NCI-H2171 treated with DMSO at 0.1 percent for 48 hours (cell line): ENCODE measurements at places on chromosomes 7 and 10.
A peak's percentile ranks its signal among the peaks of the same experiment; 100 is the strongest.

GRCh38 chr7:47406801-47407129 lies 175.1 kb downstream of the TNS3 start:
- no peak for DNase-seq

- DNase-seq = no peak
These were observed 34.7 kb upstream of the NPY start for GRCh38 chr7:24249266-24249665.

GRCh38 chr10:61169294-61169693 lies 225.3 kb upstream of the RHOBTB1 start:
- DNase-seq = no peak

GRCh38 chr10:77571490-77571889 lies 66.1 kb downstream of the KCNMA1 start:
- DNase-seq = peak; percentile 86

- DNase-seq = no peak
These were observed 171.7 kb downstream of the CSTF2T start for GRCh38 chr10:51527522-51528219.

GRCh38 chr7:151286148-151286547 lies 37.7 kb upstream of the SMARCD3 start:
- DNase-seq = no peak

GRCh38 chr7:26036092-26036491 lies 115.9 kb upstream of the NFE2L3 start:
- DNase-seq = no peak

- no peak for DNase-seq
These were observed 1047.1 kb downstream of the NRG3 start for GRCh38 chr10:82922046-82922445.

DNA sequence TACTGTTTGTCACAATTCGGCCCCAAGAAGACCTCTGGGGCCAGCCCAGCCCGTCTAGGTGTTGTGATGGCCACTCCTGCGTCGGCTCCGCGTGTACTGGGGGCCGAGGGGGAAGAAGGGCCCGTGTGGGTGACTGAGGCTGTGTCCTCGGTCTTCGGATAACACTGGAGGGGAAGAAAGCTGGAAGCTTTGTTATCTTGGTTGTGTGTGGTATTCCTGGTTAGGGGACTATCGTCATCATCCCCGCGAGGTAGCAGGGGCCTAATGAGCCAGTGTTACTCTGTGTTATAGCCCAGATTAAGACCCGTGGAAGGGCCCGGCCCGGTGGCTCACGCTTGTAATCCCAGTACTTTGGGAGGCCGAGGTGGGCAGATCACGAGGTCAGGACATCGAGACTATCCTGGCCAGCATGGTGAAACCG lies 854 bp downstream of the MTG1 start:
- DNase-seq = no peak

DNA sequence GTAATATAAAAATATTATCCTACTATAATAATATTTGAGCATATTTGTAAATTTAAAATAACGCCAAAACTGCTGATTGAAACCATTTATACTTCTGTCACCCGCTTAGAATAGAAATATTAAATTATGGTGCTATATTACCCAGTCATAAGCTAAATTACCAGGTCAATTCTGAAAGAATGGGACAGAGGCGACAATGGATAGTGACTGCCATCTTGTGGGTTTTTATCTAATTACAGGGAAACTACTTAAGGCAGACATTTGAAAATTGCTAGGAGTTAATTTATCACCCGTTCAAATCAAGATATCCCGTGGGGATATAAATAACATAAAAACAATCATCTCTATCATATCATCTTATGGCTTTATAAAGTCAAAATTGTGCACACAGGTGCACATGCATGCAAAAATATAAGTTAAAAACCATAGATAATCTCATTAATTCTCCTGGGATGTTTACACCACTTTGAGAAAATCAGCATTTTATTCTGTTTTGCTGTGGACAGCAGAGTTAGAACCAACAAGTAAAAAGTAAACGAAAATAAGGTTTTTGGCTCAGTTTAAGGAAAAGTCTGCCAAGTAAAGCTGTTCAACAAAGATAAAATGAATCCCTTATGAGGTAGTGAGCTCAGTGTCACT lies 41.3 kb upstream of the HPSE2 start:
- peak; percentile 41 for DNase-seq

GRCh38 chr10:77359950-77360520 lies 277.6 kb downstream of the KCNMA1 start:
- DNase-seq = no peak

GRCh38 chr10:118939211-118940007 lies 90.1 kb upstream of the NANOS1 start:
- DNase-seq = no peak

DNA sequence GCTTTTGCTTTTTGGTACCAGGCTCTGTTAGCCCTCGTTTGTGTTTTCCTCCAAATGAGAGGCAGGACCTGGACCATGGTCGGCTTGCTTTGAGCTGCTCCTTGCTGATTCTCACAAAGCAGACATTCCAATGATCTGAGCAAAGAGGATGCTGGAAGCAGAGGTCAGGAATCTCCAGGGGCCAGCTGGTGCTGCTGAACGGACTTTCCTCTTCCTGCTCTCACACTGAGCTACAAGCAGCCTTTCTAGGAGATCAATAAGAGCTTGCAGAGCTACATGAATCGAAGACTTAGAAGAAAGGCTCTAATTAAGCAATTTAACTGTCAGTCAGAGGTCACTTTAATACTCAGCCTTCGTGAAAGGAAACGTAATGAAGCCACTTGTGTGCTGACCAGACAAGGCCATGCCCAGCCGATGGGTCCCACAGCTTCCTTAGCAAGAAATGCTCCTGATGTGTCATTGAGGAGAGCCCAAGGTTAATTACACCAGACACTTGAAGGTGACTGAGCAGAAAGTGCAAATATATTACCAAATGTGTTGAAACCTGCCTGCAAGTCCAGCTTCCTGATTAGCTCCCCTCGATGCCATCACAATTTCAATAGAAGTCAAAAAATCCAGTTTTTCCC lies 151.3 kb upstream of the RSU1 start:
- no peak for DNase-seq

DNA sequence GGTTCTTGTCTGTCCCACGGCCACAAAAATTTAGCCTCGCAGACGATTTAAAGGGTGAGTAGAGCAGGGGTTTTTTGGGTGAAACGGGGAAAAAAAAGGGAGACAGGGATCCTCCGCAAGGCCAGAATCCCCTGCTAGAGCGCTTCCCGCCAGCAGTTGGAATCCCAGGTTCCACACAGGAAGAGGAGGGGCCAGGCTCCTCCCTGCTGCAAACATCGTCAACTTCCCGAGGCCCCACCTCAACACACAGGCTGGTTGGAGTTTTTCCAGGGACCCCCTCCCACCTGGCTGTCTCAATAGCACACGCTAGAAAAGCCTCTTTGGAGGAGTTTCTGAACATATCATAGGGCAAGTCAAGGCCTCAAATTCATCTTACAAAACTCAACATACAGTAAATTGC lies 112.7 kb downstream of the MTERF1 start:
- no peak for DNase-seq

GRCh38 chr10:33859319-33860022 lies 525.0 kb upstream of the NRP1 start:
- DNase-seq = no peak

DNA sequence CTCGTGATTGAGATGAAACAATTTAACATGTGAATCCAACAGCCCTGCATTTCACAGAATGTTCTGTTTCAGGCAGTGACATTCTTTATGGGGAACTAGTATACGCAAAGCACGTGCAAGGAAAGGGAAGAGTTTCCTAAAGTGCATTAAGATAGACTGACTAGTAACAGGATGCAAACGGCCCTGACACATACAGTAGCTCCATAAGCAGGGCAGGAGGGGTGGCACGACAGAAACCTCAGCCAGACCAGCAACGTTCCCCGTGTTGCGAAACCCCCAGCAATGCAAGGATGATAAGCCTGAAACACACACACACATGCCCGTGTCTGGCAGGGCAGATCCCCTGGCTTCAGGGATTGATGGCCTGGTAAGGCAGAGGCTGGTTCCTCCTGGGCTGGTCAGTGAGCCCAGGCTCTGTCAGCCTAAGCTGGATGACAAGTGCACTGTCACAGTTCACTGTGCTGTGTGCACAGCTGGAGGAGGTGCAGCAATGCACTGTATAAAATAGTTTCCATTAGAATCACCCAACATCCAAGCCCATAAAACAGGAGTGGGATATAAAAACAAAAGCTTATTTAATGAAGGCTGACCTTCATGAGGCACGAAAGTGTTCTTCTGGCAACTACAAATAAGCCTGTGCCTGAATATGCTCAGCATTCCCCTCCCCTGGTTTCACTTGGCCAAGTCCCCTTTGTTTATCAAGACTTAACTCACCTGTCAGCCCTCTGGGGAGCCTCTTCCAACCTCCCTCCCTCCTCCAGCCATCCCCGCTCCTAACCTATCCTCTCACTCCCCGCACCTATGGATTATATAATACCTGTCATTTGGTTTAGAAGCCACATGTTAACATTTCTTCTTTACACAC lies 88.8 kb downstream of the GSAP start:
- no peak for DNase-seq

GRCh38 chr7:140923358-140924006 lies 1.2 kb downstream of the BRAF start:
- peak; percentile 70 for DNase-seq

GRCh38 chr10:35780970-35781642 lies 139.0 kb upstream of the FZD8 start:
- peak; percentile 30 for DNase-seq

GRCh38 chr10:111076191-111076681 lies 593 bp upstream of the ADRA2A start:
- peak; percentile 38 for DNase-seq

- peak; percentile 10 for DNase-seq
These were observed at the start of gene CCL26 for GRCh38 chr7:75772081-75773077. Gene CCL26, minus strand, starts transcription at chr7:75772211. Its CDS starts 35 bp downstream, at chr7:75772176.

DNA sequence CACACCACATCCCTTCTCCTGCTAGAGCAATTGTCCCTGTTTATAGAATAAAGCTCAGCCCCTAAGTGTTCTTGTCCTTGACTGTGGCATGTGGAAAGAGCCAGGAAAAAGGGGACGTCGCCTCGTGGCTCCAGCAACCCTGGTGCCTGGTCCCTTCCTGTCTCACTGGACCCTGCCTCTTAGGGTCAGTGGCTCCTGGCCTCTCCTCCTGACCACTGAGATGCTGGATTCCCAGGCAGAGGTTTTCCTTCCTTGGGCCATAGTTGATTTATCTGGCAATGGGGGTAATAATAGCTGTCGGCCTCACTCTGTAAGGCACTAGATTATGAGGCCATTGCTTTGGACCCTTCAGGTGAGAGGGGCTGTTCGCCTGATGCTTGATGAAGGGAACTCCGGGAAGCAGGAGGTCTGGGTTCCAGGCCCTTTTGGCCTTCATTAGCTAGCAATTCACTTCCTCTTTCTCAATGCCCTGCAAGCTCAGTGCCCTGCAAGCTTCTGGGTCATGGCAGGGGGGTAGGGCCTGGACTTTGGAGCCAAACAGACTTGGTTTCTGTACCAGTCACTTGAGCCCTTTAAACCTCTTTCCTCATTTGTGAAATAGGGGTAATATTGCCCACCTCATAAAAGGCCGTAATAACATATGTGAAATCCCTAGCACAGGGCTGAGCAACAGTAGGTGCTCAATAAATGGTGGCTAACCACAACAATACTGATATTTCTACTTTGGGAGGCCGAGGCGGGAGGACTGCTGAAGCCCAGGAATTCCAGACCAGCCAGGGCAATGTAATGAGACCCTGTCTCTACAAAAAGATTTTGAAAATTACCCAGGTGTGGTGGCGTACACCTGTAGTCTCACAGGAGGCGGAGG lies 1.1 kb downstream of the ASL start:
- DNase-seq = no peak

DNA sequence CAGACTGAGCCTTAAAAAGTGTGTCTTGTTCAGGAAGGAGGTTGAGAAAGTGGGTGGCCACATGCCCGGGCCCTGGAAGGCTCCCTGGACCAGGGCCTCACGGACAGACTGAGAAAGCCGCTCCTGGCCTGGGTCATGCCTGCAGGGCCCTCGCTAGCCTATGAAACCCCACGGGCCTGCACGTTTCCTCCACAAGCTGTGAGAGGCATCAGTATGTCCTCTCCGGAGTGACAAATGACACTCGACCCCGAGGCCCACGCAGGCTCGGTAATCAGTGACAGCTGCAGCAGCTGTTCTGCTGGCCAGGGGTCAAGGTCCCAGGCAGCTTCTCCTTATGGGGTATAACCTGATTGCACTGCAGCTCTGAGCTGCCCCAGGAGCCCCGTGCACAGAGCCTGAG lies 47.6 kb downstream of the ASB13 start:
- DNase-seq = no peak

GRCh38 chr10:73209705-73210104 lies 37.4 kb downstream of the DNAJC9 start:
- DNase-seq = peak; percentile 3

GRCh38 chr7:156842740-156843140 lies 50.2 kb downstream of the LMBR1 start:
- no peak for DNase-seq

GRCh38 chr7:82726038-82726800 lies 282.6 kb upstream of the CACNA2D1 start:
- DNase-seq = peak; percentile 53

GRCh38 chr7:155746188-155746587 lies 66.1 kb downstream of the SHH start:
- DNase-seq = no peak

- DNase-seq = no peak
These were observed 102.7 kb downstream of the KMT2C start for GRCh38 chr7:152333134-152333533.

- peak; percentile 9 for DNase-seq
These were observed 2.8 kb upstream of the PPP1R3C start for GRCh38 chr10:91635401-91636400.

DNA sequence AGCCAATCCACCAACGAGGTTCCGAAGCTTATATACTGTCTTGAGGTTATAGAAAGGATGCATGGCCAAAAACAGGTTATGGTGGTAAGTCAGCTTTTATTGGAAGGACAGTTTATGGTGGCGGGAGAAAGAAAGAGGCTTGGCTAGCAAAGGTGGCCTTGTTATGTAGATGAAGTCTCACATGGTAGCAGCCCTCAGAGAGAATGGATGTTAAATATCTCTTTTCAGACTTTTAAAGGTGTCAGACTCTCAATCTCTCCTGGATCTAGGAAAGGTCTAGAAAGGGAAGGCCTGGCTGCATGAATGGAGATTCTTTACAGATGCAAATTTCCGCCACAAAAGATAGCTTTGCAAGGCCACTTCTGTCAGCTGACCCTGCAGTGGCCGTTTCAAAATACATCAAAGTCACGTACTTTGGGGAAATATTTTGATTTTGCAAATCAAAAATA lies 333.8 kb downstream of the GALNT17 start:
- no peak for DNase-seq

DNA sequence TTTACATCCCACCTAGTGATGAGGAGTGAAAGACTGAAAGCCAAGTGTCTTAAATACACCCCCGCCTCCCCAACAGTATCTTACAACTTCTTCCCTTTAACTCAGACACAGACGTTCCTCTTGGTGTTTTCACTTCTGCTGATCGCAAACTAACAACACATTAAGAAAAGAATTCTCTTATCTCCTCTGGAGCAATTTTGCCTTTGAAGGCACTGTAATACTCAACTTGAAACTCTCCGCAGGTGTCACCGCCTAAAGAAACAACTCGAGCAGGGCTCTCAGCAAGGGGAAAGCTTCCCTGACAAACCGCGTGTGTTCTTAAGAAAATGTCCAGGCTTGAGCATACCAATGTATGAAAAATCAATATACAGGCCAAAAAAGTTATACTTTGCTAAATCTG lies 452 bp downstream of the SEMA3C start:
- peak; percentile 55 for DNase-seq
